ENCODE measurements at places on chromosomes 1 and 21. TPM values are rescaled to one million over a fixed set of nuclear protein-coding genes. Genes with fewer than 3 reads are reported as not detected.
A peak's percentile ranks its signal among the peaks of the same experiment; 100 is the strongest.

The SELE gene
- polyA plus RNA-seq = 1.1 TPM

DNA sequence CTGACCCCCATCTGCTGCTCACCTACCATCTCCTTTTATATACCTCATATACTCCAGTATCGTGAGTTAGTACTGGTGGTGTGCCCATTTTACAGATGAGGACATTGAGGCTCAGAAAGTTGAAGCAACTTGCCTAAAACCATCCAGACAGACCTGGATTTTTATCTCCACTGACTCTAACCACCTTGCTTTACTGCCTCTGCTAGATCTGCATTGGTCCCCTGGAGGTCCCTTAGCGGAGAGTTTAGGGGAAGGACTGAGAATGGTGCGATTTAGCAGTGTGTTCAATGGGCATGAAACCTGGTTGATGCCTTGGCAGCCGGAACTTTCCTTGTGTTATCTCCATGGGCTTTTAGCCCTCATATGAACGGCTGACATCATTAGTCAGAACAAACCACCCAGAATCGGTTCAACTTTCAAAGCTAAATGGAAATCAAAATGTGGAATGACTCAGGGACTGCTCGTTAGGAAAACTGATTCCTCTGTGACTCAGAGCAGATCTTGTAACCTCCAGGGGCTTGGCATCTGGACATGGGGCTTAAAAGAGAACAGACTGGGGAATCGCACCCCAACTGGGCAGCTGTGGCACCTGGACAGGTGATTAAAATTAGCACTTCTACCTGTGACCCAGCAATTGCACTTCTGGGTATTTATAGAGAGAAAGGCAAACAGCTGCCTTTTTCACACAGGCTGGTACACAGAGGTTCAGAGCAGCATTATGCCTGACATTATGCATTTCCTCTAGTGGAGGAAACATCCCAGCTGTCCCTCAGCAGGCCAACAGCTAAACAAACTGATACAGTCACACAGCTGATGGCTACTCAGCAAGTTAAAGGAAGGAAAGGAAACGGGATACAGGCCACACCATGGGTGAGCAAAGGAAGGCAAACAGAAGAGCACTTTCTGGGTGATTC lies 25.3 kb downstream of the TMEM51 start:
- no peak for DNase-seq

- no peak for DNase-seq
Observed at GRCh38 chr21:33708874-33709273, 66.6 kb downstream of the ITSN1 start.

GRCh38 chr1:39104158-39105060 lies 78.3 kb downstream of the NDUFS5 start:
- DNase-seq = no peak

- DNase-seq = no peak
Observed at GRCh38 chr1:10968411-10968826, 44.0 kb upstream of the TARDBP start.

DNA sequence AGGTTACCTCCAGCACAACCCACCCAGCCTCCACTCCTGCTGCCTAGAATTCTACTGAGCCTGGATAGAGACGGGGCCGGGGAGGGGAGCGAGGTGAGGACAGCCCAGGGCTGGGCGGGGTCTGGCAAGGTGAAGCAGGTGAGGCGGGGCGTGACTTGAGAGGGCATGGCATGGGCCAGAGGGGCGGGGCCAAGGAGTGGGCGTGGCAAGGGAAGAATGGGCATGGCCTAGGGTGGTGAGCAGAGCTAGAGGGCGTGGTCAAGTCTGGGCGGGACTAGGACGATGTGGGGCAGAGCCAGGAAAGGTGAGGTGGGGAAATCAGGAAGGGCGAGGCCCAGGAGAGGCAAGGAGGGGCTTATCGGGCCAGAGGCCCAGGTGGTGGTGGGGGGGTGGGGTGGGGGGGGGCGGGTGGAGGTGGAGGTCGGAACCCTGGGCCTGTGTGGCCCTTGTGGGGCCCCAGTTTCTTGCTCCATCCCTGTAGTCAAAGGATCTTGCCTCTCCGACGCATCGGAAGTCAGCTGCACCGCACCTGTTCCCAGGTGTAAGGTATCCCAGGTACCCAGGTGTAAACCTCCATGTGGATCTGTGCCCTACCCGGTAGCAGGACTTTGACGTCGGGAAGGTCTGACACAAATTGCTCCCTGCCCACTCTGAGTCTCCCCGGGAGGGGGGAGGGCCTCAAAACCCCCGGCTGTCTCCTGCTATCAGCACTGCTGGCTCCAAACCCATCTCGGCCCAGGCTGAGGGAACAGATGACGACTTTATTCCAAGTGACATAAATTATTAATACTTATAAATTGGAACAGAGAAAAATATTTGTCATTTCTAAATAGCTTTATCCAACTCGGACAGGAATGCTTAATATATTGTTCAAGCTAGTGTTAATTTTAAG lies 32.9 kb upstream of the UTS2 start:
- DNase-seq = no peak

- peak; percentile 8 for DNase-seq
Observed at GRCh38 chr21:44391345-44392091, 38.1 kb downstream of the TRPM2 start.
